Stimulated activated CD4-positive, alpha-beta T cell treated with anti-CD3 and anti-CD28 coated beads, Interleukin-12 subunit alpha, Interleukin-12 subunit beta, amount 100 ng/mL, for 4 hours (primary cell): ENCODE measurements at places on chromosomes 3 and 15.

- DNase-seq = no peak
These were observed 87.4 kb downstream of the ZIC4 start for GRCh38 chr3:147318900-147319299.

DNA sequence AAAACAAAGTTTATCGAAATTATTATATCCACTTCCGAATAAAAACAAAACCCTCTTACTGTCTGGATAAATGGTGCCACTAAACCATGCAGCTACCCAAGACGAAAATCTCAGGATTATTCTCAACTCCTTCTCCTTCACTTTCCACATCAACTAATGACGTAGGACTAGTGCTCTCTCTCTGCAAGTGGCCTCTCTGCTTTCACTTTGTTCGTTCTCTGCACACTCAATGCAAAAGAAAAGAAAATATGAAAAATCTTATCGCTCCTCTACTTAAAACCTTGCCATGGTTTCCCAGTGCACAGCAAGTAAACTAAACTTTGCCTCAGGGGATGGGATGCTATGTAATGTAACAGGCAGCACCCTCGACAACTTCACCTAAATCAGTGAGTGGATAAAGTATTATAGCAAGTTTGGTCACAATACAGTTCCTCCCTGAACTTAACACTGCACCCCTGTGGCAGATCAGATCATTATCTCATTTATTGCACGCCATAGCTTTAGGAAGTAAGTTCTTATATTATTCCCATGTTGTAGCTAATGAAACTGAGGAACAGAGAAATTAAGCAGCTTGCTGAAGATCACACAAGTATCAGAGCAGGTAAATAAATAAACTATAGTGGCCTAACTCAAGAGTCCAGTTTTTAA lies 262.7 kb upstream of the GADL1 start:
- no peak for DNase-seq

DNA sequence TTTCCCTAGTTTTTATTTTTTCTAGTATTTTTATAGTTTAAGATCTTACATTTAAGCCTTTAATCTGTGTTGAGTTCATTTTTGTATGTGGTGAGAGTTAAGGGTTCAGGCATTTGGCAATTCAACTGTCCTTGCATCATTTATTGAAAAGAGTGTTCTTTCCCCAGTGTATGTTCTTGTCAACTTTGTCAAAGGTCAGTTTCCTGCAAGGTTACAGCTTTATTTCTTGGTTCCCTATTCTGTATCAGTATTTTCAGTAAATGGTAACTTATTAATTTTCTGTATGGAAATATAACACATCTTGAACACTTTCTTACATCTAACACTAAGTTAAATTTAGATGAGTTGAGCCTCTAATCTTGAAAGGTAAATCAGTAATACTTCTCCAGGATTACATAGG lies 1770.1 kb downstream of the OTOL1 start:
- DNase-seq = no peak

DNA sequence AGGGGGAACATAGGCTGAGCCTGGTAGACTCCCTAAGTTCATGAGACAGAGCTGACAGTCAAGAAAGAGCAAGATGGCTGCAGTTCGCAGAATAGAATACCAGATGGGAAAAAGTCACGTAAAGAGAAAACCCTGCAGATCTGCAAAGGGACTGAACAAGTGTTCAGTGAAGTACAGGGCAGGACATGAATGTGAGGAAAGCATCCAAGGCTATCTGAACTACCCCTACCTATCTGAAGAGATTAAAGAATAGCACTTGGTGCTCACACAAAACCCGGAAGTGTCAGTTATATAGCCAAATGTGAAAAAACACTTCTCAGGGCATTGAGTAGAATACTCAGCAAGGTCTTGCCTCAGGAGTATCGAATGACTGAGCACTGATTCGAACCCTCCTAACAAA lies 44.0 kb downstream of the GOLGB1 start:
- DNase-seq = no peak

DNA sequence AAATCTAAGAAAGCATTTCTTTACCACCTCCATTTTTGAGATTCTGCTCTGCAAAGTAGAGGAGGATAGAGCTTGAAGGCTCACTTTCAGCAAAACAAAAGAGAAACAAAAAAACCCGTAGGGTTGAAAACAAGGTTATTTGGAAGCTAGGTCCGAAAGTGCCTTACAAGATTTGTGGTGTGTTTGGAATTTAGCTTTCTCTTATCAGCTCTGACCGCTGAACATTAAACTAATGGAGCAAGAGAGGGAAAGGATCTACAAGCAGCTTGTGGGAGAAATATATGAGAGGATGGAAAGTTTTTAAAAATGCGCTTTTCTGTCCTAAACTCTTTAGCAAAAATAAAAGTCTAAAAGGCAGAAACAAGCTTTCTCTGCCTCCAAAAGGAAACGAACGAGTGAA lies 545.5 kb downstream of the NTRK3 start:
- DNase-seq = no peak

GRCh38 chr15:29867241-29868000 lies 45.2 kb upstream of the TJP1 start:
- no peak for DNase-seq

- DNase-seq = no peak
These were observed 1.8 kb downstream of the ARL8B start for GRCh38 chr3:5123937-5124336.

DNA sequence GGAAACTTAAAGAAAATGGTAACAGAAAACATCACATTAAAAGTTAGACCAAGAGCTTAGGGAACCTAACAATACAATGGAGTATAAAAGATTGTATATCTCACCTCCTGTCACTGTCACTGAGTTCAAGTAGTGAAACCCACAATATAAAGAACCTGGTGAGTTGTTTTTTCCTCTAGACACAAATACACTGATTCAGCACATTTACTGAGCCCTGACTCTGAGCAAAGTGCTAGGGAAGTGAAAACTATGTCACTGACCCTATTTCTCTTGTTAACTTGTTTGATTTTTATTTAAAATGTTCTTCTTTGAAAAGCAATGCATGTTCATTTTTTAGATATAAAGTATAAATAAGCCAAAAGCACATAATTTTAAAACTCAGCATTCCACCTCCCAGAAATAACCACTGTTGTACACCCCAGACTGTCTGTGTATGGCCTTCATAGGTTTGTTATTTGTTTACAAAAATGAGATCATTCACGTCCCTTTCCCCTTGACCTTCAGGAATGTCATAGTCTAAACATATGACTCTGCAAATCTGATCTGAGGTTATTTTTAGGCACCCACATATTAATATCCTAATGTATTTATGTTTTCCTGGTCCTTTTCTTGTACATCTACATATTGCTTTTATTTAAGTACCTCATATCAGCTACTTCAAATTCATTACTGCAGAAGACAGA lies 69.2 kb upstream of the CSTA start:
- DNase-seq = no peak
